Kidney epithelial cell (primary cell): ENCODE measurements at places on chromosomes 2 and 18.

- DNase-seq, result no peak
These were observed 12.9 kb upstream of the GLI2 start for GRCh38 chr2:120722568-120723421.

DNA sequence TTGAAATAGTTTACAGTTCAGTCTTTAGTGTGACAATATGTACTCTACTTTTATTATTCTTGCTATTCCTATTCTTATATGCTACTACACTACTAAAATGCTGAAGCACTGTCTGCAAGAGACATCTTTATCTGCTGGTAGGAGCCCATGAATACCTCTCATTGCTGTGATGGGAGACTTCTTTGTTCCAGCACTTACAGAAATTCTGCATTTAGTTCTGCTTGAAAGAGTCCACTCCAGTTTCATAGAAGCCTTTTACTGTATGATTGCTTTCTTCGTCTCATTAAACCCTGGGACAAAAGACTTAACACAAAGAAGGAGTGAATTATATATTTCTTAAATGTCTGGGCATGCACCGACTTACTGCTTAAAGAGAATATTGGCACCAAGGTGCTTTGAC is 272.7 kb downstream of the CD226 start:
- DNase-seq, result no peak

DNA sequence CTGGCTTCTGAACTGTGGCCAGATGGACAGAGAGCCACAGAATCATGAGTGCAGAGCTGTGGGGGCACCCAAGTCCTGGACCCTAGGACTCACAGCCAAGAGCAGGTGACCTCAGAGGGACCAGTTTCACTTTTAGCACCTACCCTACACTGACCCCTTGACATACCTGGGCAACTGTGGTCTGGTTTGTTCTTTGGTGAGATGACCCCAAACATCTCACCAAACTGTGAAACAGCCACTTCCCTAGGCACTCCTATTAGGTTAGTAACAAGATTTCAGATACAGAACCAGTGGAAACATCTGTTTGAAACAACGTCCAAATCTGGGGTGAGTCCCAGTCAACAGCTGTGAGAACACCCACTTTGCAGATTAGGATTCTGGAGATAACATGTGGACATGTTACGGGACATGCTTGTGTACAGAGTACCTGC is 1.9 kb upstream of the ZFP36L2 start:
- no peak for DNase-seq

DNA sequence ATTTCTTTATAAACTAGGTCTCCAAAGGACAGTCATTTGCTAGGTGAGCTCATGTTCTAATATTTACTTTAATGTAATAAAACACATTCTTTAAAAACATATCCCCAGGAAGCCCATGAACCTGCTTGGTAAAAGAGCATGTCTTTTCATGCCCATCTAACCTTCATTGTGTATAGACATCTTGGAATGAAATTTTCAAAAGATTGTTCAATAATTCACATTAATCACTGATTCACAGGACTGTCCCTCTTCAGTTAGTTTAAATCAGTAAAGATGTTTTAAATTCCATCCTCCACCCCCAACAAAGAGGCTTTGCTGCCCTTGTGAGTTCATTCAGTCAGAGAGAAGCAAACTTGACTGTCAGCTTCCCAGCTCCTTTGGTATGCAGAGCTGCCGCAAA is 633.4 kb upstream of the CELF4 start:
- DNase-seq, result no peak

GRCh38 chr2:168796583-168797285 is 5.7 kb upstream of the NOSTRIN start:
- DNase-seq, result no peak

DNA sequence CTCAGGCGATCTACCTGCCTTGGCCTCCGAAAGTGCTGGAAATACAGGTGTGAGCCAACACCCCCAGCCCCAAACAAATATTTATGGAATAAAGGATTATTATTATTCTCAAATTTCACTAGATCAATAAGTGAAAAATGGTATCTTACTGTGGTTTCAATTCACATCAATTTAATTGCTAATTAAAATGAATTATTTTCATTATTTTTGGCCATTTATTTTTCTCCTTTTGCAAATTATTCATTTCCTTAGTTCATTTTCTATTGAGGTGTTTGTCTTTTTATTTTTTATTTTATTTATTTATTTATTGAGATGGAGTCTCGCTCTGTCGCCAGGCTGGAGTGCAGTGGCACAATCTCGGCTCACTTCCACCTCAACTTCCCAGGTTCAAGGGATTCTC is 11.9 kb upstream of the HS6ST1 start:
- DNase-seq, result no peak
